ENCODE measurements at places on chromosomes 12 and 14.

DNA sequence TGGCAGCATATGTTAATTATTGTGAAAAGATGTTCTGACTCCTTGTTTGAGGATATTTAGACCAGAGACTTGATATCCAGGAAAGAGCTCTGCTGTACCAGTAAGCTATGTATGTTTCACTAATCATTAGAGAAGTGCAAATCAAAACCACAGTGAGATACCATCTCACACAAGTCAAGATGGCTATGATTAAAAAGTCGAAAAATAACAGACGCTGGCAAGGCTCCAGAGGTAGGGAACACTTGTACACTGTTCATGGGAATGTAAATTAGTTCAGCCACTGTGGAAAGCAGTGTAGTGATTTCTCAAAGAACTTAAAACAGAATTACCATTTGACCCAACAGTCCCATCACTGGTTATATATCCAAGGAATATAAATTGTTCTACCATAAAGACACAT is 171.6 kb downstream of the DPY19L2 start:
- no peak for DNase-seq

- no peak for DNase-seq
These were observed 9.5 kb upstream of the CAPRIN2 start for GRCh38 chr12:30764251-30764650.

DNA sequence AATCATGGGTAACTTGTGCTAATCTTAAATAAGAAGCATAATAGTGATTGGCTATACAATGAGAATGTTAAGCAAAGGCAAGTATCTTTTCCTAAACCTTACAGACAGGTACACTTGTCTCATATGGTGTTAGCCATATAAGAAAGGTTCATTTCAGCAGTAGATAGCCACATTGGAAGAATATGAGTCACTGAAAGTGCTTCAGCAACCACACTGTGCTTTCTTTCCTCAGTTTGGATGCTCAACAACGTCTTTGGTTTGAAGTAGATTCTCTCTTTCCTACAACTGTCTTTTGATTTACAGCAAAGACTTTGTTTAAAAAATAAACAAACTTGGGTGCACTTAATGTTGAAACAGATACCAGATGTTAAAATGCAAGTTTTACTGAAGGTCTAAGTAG is 8.9 kb downstream of the DDHD1 start:
- no peak for DNase-seq

- DNase-seq: no peak
These were observed 28.2 kb downstream of the RAP1B start for GRCh38 chr12:68638721-68639395.

- DNase-seq: no peak
These were observed 108.6 kb downstream of the PPM1A start for GRCh38 chr14:60357551-60358149.

DNA sequence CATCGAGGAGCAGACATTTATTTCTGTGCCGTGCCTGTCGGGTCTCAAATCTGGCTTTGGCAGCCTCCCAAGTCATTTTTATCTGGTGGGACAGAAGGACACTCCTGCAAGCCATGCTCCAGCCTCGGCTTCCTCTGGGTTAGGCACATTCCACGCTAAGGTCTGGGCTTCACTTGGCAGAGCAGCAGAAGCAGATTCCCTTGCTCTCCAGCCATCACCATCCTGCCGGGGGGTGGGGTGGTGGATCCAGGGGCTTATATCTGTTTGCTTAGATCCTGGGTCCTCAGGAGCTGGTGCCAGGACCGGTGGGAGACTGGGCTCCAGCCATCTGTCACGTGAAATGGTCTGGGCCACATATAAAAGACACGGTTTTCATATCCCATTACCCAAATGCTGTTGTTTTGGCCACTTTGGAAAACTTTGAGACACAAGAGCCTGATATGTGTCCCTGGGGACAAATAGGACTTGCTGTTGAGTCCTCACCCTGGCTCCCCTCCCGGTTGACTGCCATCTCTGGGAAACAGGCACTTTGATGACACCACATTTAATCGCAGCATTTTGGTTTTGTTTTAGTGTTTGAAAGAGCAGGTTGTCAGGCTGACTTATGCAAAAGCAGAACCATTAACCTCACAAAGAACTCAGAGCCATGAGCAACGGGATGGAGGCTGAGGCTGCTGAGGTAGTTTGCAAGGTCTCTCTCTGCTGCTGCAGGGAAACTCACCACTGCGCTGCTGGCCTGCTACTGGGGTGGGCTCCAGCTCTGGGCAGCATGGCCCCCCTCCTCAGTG is 69.6 kb upstream of the PRMT8 start:
- no peak for DNase-seq

DNA sequence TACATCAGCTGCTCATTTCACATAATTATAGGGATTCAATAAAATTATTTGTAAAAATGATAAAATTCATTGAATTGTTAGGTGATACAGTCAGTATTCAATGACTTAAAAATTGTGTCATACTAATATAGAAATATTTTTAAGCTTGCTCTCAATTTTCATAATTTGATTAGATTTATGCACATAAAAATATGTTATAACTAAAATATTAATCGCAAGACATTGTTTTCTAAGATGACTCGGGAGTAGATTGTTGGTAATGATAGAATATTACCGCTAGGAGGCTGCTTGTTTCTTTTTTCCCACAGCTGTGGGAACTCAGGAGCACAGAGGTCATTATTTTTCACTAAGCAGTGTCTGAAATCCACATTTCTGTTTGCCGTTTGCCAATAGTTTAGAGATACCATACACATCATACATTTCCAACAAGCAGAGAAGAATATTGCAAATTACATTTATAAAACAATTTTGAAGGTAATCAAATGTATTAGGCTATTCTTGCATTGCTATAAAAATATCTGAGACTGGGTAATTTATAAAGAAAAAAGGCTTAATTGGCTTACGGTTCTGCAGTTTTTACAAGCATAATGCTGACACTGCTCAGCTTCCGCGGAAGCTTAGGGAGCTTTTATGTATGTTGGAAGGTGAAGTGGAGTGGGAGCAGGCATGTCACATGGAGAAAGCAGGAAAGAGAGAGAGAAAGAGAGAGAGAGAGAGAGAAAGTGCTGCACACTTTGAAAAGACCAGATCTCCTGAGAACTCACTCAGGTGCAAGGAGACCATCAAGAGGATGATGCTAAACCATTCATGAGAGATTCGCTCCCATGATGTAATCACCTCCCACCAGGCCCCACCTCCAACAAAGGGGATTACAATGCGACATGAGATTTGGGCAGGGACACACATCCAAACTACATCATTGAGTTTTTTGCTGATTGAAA is 9.2 kb downstream of the CD69 start:
- no peak for DNase-seq

GRCh38 chr14:71240171-71240570 is 332.9 kb downstream of the PCNX1 start:
- no peak for DNase-seq

- DNase-seq: no peak
These were observed 41.1 kb downstream of the CAMKK2 start for GRCh38 chr12:121255433-121255832.

- DNase-seq: no peak
These were observed 104.1 kb downstream of the ATXN7L3B start for GRCh38 chr12:74641694-74642093.

- no peak for DNase-seq
These were observed 4.0 kb downstream of the ASCL1 start for GRCh38 chr12:102961466-102961855.

DNA sequence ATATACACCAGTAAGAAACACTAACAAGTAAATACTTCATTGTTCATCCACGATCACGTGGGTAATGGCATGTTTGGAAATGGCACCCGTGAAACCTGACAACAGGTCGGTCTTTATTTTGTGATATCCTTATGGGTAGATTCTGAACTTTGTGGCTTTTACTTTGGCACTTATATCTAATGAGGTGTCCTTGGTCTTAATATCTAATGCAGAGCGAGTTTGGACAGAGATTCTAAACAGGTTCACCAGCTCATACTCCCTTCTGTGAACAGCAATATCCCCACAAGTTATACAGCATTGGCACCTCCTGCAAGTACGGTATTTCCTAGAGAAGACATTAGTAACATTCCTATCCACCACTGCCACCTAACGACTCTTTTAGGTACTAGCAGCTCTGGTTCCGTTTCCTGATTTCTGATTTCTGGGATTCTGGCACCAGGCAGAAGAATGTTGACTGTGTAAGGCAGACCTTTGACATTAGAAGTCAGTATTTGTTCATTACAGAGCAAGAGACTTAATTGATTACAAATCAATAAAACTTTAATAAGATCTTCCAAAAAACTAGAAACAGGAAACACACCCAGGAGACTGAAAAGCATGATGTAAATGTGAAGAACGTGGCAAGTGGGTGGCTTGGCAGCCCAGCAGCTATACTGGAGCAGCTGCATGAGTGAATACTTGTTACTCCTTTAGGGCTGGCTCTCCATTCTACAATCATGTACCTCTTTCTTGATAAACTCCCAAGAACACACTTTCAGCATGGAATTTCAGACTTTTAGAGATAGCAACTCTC is 2.5 kb downstream of the ANG start:
- no peak for DNase-seq

DNA sequence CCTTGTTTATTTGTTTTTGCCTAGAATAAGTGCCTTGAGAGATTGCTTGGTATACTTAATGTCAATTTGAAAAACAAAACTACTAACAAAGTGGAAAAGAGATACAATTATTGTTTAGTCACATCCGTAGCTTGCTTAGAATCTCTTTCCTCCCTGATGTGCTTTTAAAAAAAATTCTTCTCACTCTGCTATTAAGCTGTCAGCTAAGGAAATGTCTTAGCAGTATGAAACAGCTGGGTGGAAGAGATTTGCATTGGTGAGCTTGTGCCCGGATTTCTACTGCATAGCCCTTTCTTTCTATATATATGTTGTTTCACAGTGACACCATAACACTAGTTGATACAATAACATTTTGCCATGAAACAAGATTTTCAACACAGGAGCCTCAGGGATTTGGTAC is 229.4 kb upstream of the RGS6 start:
- no peak for DNase-seq

DNA sequence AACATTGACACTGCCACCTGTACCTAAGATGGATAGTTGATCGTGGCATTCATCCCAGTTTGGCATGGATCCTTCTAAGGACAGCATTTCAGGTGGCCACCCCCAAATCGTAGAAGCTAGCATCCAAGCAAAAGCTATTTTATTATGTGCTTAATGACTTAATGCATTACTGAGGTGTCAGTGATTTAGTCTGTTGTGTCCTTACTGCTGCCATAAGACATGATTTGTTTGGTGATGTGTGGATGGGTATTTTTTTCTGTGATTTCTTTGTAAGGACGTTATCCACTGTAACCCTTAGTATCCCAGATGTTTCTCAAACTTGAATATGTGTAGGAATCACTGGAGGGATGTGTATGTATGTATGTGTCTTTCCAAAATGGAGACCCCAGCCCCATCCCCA is 81.2 kb upstream of the EVL start:
- DNase-seq: no peak

DNA sequence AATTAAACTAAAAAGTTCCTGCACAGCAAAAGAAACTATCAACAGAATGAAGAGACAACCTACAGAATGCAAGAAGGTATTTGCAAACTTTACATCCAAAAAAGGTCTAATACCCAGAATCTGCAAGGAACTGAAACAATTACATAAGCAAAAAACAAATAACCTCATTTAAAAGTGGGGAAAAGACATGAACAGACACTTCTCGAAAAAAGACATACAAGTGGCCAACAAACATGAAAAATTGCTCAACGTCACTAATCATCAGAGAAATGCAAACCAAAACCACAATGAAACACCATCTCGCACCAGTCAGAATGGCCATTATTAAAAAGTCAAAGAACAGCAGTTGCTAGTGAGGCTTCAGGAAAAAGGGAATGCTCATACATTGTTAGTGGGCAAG is 15.2 kb downstream of the PDE6H start:
- DNase-seq: no peak

- DNase-seq: no peak
These were observed 110.8 kb upstream of the SRRM4 start for GRCh38 chr12:118870551-118870950.

DNA sequence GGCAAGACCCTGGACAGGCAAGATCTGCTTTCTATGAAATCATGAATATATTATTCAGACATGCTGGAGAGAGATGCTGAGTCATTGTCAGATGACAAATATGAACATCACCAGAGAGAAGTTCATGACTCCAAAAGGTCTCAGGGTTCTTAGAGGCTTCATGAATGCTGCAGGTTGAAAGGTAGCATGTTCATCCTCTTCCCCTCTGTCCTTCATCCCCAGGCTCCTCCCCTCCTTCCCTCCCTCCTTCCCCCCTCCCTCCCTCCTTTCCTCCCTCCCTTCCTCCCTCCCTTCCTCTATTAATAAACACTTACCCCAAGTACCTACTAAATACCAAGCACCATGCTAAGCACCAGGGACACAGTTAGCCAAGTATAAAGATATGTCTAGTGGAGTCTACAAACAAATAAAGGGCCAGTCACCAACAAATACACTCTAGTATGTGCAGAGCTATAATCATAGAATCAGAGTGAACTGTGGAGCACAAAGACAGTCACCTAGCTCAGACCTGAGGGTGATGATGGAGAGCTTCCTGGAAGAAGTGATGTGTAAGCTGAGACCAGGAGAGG is 46.2 kb downstream of the RPH3A start:
- DNase-seq: no peak

DNA sequence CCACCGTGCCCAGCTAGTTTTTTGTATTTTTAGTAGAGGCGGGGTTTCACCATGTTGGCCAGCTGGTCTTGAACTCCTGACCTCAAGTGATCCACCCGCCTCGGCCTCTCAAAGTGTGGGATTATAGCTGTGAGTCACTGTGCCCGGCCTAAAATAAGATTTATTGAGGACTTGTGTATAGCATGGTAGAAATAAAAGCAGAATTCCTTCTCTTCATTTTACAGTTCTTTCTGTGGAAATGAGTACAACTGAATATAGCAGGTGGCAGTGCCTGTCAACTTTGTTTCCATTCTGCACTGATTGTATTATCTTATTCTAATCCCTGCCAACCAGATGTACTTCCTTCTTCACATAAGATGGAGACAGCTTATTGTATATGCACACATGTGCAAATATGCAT is 41.0 kb downstream of the DIP2B start:
- no peak for DNase-seq

DNA sequence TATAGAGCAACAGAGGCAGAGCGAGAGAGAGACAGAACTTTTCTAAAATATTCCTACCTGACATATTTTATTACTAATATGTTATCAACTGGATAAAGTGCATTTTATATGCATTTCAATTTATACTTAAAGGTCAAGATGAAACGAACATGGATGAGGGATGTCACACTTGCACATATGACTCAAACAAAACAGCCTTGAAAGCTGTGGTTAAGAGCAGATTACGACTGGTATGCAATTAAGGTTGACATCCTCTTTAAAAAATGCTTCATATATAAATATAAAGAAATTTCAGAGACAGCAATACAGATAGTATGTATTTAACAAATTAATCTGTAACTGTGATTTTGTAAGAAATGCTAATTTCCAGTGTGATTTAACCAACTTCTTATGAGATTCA is 52.5 kb downstream of the LMO3 start:
- no peak for DNase-seq

All from stimulated activated CD4-positive, alpha-beta T cell treated with anti-CD3 and anti-CD28 coated beads, Interleukin-4, amount 100 ng/mL, for 48 hours (primary cell).